ENCODE measurements at places on chromosomes 1 and 21.

- H3K36me3 ChIP-seq: peaks cover 20% of the 10 kb centered on the region
- H3K4me1 ChIP-seq: peaks cover 10% of the 10 kb centered on the region
- H3K27ac ChIP-seq: no peak overlapping the region
Measured at GRCh38 chr1:44300852-44301251, 54.2 kb downstream of the ERI3 start.

DNA sequence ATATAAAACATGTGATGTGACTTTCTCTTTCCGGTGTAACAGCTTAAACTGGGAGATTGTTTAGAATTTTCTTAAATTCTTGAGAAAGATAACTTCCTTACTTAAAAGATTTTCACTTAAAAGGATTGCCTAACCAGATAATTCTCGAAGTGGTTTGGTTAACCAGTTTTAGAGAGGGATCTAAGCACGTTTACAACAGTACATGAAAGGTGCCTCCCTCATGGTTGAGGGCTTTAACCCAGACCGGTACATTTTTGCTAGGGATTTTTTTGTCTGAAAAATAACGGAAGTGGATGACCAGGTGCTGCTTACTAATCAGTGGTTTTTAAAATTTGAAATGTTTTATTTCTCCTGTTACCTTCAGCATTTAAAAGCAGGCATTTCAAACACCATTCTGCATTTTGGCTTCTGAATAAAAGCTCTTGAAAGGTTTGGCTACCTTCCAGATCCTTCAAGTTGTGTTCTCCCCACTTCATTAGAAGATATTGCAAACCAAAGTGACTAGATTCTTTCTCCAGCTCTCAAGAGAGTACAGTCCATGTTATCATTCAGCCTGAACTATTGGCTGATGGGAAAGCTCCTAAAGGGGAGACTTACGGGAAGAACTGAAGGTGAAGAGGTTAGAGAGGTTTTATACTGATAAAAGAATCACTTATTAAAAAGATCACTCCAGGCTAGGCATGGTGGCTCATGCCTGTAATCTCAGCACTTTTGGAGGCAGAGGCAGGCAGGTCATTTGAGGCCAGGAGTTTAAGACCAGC, 12.8 kb downstream of the S100PBP start:
- H3K27me3 ChIP-seq: no peaks in the 10 kb centered on the region
- no peak for DNase-seq
- peaks cover 36% of the 10 kb centered on the region for H3K36me3 ChIP-seq

- no peak for DNase-seq
- no peaks in the 10 kb centered on the region for H3K27me3 ChIP-seq
- H3K27ac ChIP-seq: no peak overlapping the region
- H3K36me3 ChIP-seq: no peaks in the 10 kb centered on the region
- H3K4me3 ChIP-seq: no peak overlapping the region
- H3K4me1 ChIP-seq: no peaks in the 10 kb centered on the region
Measured at GRCh38 chr1:210364479-210364878, 35.8 kb downstream of the HHAT start.

DNA sequence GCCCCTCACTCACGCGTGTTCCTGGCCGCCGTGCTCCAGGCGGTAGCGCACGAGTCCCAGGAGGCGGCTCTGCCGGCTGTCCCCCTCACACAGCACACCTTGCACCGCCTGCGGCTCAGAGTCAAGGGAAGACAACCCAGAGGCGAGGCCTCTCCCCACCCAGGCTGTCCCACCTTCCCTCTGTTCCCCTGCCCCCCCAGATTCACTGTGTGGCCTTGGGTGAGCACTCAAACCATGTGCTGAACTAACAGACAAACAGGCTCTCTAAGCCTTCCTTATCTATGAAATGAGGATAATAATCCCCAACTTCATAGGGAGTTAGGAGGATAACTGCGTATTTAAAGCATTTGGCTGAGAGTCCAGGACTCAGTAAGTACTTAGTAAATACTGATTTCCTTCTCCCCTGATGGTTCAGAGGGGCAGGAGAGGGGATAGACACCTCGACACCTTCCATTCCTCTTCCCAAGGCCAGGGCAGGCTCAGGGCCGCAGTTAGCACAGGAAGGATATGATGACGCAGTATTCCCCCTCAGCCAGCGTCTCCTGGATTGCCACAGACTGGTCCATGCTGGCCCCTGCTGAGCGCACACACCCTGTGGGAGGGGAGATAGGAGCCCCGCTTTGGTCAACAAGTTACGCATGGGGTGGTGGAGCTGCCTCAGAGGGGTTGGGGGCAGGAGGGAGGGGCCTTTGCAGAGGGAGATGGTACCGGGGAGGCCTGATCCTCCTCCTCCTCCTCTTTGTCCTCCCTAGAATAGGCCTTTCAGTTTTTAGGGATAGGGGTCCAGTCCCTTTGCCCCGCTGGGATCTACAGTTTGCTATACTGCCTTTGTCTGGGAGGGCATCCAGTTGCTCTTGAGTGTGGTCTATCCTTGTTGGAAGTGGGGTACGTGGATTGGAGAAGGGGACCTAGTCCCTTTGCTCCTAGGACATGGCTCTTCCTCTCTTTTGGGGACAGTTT, 830 bp downstream of the INPP5B start:
- peaks cover 26% of the 10 kb centered on the region for H3K4me1 ChIP-seq
- no peak for DNase-seq
- H3K4me3 ChIP-seq: peak overlapping the region; percentile 97
- peak overlapping the region; percentile 92 for H3K27ac ChIP-seq
- H3K27me3 ChIP-seq: no peaks in the 10 kb centered on the region

GRCh38 chr21:32136546-32136945, 142.3 kb downstream of the MIS18A start:
- no peak for DNase-seq
- H3K36me3 ChIP-seq: no peaks in the 10 kb centered on the region
- H3K4me1 ChIP-seq: no peaks in the 10 kb centered on the region
- no peak overlapping the region for H3K27ac ChIP-seq
- no peak overlapping the region for H3K4me3 ChIP-seq

GRCh38 chr21:40386294-40386911, 460.6 kb downstream of the DSCAM start:
- no peaks in the 10 kb centered on the region for H3K27me3 ChIP-seq
- no peak for DNase-seq
- no peak overlapping the region for H3K27ac ChIP-seq

DNA sequence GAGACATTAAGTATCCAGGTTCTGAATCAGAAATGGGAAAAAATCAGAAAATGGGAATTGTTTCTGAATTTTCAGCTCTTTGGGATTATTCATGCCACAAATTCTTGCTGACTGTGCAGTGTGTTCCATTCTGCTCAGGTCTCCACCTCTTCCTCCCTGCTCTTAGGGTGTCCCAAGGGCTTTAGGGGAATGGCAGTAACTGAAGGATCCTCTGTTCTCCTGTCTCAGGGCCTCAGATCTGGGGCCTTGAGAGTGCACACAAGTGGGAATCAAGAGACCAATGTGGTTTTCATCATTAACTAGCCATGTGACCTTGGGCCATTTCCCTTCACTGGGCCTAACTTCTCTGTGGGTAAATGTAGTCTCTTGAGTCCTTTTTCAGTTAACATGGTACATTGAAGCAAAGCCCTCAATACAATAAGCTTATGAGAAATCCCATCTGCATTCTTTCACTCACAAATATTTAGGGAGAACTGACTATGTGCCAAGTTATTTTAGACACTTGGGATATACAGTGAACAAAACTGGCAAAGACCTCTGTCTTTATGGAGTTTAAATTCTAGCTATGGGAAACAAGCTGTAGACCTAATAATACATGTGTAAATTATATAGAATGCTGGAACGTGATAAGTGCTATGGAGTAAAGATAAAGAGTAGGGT, 75.7 kb upstream of the SPATA6 start:
- H3K4me1 ChIP-seq: no peaks in the 10 kb centered on the region
- H3K4me3 ChIP-seq: no peak overlapping the region
- no peaks in the 10 kb centered on the region for H3K27me3 ChIP-seq
- no peak for DNase-seq

- DNase-seq: no peak
- H3K27me3 ChIP-seq: peaks cover 14% of the 10 kb centered on the region
- no peaks in the 10 kb centered on the region for H3K36me3 ChIP-seq
- H3K27ac ChIP-seq: peak overlapping the region; percentile 23
Measured at GRCh38 chr1:20632386-20632785, 872 bp upstream of the PINK1 start.

GRCh38 chr1:207841293-207841692, 69.6 kb downstream of the CD34 start:
- no peak overlapping the region for H3K27ac ChIP-seq
- no peak overlapping the region for H3K4me3 ChIP-seq
- no peak for DNase-seq

DNA sequence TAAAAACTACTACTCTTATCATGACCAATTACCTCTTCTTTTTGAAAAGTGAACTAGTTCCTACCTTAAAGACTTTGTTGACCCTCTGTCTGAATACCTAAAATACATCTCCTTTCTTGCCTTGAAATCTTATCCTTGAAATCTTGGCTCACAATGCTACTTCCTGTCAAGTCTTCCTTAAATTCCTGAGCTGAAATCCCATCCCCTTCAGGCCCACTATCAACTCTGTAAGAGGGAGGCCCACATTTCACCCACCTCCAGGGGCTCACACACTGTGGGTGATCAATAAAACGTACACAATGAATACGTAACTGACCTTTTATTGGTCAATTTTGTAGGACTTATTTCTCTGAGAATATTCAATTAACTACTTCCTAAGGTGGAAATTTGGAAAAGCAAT, 88.0 kb downstream of the APP start:
- no peak overlapping the region for H3K27ac ChIP-seq
- peaks cover 6% of the 10 kb centered on the region for H3K4me1 ChIP-seq
- DNase-seq: no peak
- H3K27me3 ChIP-seq: no peaks in the 10 kb centered on the region
- H3K36me3 ChIP-seq: no peaks in the 10 kb centered on the region
- H3K4me3 ChIP-seq: no peak overlapping the region

GRCh38 chr1:178183796-178184195, 89.9 kb downstream of the RASAL2 start:
- H3K27ac ChIP-seq: no peak overlapping the region
- no peaks in the 10 kb centered on the region for H3K36me3 ChIP-seq
- H3K27me3 ChIP-seq: no peaks in the 10 kb centered on the region
- no peaks in the 10 kb centered on the region for H3K4me1 ChIP-seq
- H3K4me3 ChIP-seq: no peak overlapping the region
- DNase-seq: no peak

DNA sequence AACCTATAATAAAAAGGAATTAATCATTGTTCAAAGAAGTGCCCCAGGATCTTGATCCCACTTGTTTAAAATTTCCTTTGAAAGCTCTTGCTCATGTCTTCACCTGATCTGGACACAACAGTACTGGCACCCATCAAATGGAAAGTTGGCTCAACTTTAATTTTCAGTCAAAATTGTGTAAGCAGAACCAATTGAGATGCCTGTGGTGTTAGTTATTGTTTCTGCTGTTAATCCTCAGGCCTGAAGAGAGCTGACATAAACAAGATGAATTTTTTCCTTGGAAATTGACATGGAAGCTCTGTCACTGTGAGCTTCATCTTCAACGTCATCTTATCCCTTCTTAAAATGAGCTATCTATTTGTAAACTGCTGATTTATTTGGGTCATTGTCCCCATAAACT, 88.3 kb upstream of the TNFSF4 start:
- no peak overlapping the region for H3K27ac ChIP-seq
- H3K27me3 ChIP-seq: no peaks in the 10 kb centered on the region
- peaks cover 34% of the 10 kb centered on the region for H3K4me1 ChIP-seq
- no peak for DNase-seq
- peaks cover 5% of the 10 kb centered on the region for H3K36me3 ChIP-seq

Data from immature natural killer cell (primary cell).